CD4-positive, alpha-beta T cell treated with Interleukin-6 at 100 ng/mL for 8 hours (primary cell): ENCODE measurements at places on chromosomes 1 and 21.

- DNase-seq: no peak
Measured at GRCh38 chr1:211581526-211581925, 2.6 kb upstream of the SLC30A1 start.

DNA sequence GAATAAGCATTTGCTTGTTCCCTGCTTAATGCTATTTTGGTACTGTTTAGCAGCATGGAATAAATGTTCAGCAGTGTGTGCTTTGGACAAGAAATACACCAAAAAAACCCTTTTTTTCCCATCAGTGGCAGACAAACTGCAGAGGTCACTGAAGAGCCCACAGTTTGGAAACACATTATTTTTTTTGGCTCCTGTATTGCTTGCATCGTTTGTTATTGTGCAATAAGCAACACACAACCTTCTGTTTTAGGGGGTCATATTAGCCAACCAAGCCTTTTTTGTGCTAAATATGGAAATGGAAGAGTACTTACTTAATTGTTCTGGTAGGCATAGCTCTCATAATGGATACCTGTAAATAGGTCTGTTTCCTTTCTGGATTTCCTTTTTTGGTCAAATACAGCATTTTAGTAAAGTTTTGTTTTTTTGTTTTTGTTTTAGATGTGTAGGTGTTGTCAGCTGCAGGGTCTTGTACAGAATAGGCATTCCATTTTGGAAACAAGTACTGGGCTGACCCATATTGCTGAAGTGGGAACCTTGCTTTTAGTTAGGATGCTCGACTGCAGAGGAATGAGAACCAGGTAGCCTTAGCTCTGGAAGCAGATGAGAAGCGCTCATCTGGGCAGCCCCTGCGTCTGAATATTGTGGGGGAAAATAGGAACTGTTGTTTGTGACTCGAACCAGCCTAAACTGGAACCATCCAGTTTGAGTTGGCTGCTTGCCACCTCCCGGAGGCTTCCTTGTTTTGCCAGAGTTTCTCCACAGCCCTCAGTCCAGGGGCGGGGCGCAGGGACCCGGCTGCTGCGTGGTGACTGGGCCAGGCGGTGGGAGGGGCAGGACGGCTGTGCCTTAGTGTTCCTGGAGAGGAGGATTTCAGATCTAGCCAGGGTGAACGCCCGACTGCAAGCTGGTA lies 38.4 kb downstream of the SPEN start:
- DNase-seq: peak; percentile 19

DNA sequence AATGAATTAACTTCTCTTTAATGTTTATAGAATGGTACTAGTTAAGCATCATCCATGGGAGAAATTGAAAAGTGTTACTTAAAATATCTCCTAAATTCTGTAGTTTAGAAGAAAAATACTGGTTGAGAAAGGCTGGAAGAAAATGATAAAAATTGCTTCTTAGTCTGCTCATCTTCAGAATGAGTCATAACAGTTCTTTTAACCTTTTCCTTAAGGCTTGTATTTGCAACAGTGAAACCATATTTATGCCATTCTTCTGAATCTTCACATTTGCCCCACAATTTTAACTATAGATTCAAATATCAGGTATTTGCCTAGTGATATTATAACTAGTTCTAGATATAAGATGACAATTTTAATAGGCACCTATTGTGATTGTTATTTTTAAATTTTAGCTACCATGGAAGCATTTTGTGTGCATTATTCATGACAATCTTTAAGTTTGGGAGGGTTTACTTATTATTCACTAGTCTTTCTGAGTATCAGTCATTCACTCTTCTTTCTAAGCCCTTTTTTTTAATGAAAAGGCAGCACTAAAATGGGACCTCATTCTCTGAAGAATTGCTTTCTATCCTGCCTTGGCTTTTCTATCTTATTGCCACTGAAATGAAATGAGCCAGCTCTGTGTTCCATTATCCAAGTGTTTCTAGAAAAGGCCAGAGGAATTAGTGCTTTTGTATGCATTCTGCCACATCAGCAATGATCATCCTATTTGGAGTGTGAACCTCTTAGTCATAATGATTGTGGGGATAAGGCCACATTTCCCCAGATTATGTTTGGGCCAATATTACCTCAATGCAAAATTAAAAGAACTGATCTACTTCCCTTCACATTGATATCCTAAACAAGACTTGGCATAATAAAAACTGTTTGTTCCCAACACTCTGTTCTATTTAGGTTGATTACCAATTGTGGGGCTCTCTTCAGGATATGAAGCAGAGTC lies 58.4 kb downstream of the SAMSN1 start:
- DNase-seq: no peak

GRCh38 chr1:47591801-47592200 lies 154.0 kb downstream of the FOXD2 start:
- no peak for DNase-seq

- DNase-seq: no peak
Measured at GRCh38 chr1:65208563-65208973, 60.6 kb downstream of the AK4 start.

GRCh38 chr21:46017695-46018094 lies 36.1 kb downstream of the COL6A1 start:
- no peak for DNase-seq

DNA sequence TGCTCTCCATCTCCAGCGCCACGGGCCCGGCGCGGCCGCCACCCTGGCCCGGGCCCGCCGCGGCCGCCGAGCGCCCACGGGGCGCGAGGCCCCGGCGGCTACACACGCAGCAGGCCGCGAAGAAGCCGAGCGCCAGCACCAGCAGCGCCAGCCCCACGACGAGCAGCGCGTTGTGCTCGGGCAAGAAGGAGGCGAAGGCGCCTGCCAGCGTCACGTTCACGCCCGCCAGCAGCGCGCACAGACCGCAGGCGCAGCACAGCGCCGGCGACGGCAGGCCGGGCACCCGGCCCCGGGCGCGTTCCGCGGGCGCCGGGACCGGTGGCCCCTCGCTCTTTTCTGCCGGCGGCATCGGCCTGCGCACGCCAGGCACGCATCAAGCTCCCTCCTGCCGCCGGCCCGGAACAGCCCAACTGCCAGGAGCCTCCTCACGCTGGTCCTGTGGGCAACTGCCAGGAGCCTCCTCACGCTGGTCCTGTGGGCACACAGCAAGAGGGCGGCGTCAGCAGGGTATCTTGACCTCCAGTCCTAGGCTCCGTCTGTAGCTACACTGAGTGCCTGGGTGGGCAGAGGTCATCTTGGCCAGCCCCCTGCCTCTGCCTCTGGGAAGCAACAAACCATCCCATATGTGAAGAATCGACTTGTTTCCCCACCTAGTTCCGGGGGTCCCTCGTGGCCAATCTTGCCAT lies 18.1 kb downstream of the KNCN start:
- peak; percentile 37 for DNase-seq

GRCh38 chr1:89550995-89551394 lies 26.4 kb downstream of the LRRC8B start:
- no peak for DNase-seq

DNA sequence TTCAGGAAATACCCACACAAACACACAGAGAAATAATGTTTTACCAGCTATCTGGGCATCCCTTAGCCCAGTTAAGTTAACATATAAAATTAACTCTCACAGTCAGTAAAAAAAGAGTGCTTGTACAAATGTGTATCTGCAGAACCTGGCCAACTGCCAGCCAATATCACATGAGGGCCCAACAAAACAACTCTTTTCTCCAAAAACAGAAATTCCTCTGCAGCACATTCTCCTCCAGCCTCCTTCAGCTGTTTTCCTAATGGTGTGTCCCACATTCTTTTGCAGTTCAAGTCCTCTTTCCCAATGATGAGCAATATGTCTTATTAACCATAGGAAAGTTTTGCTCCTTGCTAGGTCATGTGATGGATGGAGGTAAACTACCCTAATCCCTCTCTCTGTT lies 75.5 kb downstream of the LRRC7 start:
- no peak for DNase-seq

GRCh38 chr1:14443164-14443787 lies 155.2 kb upstream of the KAZN start:
- no peak for DNase-seq

DNA sequence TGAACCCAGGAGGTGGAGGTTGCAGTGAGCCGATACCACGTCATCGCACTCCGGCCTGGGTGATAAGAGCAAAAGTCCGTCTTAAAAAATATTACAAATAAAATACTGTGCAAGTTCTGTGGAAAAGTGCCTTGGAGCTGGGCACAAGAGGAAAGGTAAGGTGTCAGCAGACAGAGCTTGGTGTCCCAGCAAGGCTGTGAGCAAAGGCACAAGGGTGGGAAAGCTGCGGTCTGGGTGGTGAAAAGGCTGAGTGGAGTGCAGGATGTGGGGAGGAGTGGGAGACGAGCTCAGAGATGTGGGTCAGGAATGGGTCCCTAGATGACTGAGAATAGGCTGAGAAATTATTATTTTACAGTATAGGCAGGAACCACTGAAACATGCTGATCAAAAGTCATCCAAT lies 150.6 kb downstream of the RHOU start:
- DNase-seq: no peak

DNA sequence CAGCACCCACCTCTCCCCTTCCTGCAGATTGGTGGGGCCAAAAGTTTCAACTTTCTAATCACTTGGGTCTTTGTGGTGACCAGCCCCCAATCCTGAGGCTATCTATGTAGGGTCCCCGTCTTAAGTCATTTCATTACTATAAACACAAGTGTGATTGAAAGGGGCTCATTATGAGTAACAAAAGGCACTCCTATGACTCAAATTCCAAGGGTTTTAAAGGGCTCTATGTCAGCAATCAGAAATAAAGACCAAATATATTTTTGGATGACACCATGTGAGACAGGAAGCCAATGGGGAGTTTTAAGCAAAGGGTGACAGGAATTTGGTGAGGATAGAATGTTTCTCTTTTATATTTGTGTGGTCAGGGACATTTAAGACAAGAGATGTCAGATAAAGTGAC lies 6.2 kb downstream of the ERO1B start:
- DNase-seq: no peak

DNA sequence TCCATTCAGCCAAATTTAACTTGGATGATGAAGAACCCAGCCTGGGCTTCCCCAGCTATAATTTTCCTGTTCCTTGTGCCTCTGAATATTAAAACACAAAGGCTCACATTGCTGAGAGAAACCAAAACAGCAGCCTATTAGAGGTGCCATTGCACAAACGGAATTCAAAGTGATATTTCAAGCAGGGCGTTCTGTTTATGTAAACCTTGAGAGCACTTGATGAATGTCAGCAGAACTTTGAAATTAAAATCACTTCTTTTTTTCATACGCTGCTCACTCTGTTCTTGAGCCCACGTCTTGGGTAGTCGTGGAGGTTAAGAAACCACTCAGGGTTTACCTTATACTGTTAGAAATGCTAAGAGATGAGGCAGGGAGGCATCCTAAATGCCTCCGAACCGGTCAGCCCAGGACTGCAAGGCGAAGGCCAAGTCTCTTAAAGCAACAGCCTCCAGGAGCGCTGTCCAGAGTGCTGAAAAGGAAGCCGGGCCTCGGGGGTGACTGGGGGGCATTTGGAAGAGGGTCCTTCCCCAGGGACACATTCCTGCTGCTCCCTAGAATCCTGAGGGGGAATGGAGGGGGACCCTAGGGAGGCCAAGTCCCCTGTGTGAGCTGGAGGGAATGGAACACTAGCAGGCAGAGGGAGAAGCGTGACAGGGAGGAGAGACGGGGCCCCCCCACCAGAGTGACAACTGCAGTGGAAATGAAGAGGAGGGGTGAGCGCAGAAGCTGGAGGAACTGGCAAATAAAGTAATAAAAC lies 154.8 kb upstream of the VAMP3 start:
- DNase-seq: no peak

- no peak for DNase-seq
Measured at GRCh38 chr1:25863486-25864262, 4.4 kb upstream of the AUNIP start.

DNA sequence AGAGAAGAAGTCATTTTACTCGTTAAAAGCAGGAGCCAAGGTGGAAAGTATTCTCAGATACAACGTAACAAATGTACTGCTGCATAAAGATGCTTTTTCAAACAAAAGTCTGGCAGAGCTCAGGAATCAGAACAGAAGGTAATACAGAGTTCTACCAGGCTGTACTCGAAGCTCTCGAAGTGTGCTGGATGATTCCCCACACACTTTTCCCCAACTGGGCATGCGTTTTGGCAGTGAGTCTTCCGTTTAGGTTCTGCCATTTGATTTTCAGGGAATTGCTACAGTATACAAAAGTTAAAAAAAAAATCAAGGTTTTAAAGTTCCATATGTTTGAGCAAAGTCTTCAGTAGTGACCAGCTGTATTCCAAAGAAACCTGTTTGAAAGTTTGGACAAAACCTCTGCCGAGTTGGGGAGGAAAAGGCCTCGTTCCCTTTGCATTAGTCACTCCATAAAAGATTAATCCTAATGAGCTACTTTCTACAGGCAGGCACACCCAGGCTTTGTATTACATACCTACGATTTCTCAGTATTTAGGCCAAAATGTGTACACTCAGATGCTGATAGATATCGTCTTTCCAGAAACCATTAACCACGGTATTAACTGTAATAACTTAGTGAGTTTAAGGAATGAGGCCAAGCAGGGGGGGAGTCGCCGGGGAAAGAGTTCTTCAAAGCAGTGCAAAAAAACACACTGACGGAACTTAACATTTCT lies 477.1 kb downstream of the LMO4 start:
- DNase-seq: no peak

- DNase-seq: no peak
Measured at GRCh38 chr1:110005971-110006370, 21.4 kb downstream of the AHCYL1 start.

- DNase-seq: no peak
Measured at GRCh38 chr21:14321042-14321441, 61.9 kb downstream of the HSPA13 start.

DNA sequence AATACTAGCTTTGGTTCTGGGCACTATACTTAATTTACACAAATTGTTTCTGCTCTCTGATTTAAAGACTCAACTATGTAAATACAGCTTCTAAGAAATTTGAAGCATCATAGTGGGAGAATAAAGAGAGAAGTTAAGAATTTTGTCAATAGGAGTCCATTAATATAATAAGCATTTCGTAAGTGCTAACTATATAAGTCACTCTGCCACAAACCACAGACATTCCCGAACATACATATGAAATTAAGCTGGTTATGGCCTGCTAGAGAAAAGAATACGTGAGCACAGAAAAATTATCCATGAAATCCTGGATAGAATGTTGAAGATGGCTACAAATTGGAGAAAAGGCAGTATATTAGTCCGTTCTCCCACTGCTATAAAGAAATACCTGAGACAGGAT lies 526.2 kb downstream of the MRPL39 start:
- DNase-seq: no peak

DNA sequence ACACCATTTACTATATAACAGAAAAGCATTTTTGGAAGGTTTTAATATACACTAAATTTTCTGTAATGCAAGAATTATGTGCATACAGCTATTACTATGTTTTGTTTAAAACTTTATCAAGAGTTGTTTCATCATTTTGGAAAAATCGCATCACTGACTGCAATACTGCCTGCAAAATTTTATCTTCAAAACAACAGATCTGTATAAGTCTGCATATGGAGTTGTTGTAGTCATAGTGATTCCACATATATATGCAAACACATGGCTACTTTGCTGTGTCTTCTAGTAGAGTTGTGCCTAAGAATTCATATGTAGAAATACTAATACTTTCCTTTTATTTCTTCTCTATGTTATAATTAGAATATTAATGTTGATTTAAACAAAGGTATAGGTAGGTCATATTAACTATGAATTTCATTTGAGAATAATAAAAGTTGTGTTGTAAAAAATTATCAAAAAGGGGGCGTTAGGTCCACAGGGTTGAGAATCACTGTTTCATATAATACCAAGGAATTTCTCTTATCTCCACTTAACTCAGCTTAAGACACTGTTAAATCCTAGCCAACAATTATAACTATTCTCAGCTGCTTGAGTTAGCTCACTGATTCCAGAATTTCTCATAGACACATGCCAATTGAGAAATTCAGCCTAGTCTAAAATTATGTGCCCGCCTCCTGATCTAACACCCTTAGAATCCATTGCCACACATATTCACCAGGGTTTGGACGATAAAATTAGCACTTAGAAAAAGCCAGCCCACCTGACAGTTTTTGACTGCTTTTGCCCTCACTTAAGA lies 22.9 kb upstream of the LAMC1 start:
- no peak for DNase-seq
